ENCODE measurements at places on chromosomes 1 and 21.

- DNase-seq = no peak
These were observed 215.5 kb downstream of the KIF26B start for GRCh38 chr1:245370175-245370825.

DNA sequence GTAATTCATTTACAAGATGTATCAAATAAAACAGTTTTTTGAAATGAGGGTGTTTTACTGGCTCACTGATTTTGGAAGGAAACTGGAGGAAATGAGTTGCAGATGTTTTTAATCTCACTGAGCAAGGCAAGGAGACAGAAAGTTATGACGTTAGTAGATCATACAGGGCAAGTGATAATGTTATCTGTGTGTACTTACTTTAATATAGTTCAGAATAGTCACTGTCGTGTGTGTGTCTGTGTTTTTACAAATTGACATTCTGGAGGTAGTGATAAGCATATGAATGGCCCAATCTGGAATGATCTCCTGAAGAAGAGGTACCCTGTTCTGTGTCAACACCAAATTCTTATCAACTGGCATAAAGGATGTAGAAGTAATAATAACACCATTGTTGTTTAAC lies 1.9 kb upstream of the GBP4 start:
- no peak for DNase-seq

DNA sequence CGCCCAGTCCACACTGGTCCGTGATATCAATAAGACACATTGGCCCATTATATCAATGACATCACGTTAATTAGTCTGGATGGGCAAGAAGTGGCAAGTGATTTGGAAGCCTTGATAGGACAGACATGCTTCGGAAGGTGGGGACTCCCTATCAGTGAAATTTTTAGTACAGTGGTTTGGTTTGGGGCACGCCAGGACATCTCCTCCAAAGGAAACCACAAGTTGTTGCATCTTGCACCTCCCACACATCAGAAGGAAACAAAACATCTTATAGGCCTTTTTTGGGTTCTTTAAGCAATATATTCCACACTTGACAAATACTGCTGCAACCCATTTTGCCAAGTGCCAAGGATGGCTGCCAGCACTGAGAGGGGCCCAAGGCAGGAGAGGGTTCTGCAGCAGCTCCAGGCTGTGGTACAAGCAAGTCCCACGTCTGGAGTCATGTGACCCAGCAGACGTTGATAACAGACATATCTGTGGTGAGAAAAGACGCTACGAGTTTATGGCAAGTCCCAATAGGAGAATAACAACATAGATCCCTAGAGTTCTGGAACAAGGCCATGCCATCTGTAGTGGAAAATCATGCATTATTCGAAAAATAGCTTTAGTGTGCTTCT lies 95.3 kb upstream of the DISP3 start:
- DNase-seq = peak; percentile 49

DNA sequence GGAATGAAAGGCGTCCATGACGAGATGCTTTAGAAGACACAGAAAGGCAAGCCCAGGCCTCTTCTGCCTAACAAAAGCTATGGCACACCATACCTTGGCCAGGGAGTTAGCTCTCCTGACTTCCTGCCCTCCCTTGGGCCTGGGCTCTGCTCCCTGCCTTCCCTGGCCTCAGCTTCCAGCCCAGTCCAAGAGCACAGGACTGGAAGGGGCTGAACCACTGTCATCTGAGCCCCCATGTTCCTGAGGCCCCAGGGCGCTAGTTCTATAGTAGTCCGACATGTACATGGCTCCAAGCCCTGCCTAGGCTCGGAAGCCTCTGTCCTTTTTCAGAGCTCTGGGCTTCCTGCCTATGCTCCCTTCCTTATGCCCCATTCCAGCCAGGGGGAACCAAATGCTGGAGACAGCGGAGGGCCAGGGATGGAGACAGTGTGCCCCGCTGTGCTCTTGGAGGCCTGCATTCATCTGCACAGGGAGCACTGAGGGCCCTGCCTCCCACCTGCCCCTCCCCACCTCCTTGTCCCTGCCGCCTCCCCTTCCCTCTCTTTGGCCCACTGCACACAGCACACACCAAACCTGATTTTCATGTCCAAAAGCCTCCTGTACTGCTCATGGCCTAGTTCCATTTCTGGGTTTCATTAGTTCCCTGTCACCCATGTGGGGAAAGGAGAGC lies 240.1 kb downstream of the RHOU start:
- no peak for DNase-seq

DNA sequence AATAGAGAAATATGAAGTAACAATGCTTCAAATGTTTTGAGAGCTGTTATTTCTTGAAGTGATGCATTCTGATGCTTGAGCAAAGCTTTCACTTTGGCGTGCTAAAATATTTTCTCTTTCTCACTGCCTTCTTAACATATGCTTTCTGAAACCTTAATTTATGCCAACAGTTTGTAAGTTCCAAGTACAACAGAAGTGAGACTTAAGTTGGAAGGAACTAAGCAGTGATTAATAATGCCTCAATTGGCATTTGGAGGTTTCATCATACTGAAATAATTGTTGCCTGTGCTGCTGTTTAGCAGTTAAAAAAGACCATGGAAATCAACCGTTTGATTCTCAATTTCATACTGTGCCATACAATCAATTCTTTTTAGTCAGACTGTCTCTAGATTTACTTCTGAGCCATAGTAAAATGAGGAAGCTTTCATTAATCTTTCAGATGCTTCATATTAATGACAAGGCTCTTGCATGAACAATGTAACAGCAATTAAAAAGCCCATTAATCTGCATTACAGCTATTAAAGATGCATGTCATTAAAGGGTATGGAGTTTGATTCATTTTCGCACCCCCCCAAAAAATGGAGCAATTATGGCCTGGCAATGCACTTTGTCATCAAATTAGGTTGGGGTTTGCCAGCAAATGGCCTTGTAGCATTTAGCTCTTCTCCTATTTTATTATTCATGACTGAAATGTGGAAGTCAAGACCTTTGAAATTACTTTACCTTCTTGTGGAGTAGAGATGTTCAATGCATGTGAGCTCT lies 375.3 kb downstream of the USH2A start:
- peak; percentile 76 for DNase-seq

DNA sequence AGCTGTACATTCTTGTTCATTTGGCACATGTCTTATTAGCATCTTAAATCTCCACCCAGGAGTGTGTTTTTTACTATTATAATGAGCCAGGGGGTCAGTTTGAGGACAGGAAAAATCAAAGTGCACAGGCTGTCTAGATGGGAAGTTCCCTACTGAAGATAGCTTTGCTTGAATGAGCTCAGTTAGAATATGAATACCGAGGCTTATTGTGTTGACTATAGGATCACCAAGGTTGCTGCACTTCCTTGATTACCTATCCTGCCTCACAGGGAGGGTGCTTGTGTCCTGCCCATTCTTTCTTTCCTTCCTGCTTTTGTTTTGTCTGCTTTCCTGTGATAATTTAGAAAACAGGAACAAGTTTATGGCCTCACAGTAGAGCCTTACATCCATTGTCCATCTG lies 16.3 kb downstream of the PHGDH start:
- no peak for DNase-seq

DNA sequence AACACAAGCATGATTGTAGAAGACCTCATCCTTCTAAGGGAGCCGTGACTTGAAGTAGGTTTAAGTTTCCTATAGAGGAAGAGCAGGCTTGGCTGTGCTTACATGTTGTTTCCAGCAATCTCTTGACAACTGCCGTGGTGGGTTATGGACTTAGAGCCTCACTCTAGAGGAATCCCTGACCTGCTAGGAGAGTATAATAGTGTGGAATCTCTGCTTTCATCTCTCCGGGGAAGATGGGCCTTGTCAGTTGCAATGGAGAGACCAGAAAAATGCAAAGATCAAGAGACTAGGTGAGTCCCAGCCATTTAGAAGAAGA lies 137.6 kb downstream of the MIS18A start:
- no peak for DNase-seq

DNA sequence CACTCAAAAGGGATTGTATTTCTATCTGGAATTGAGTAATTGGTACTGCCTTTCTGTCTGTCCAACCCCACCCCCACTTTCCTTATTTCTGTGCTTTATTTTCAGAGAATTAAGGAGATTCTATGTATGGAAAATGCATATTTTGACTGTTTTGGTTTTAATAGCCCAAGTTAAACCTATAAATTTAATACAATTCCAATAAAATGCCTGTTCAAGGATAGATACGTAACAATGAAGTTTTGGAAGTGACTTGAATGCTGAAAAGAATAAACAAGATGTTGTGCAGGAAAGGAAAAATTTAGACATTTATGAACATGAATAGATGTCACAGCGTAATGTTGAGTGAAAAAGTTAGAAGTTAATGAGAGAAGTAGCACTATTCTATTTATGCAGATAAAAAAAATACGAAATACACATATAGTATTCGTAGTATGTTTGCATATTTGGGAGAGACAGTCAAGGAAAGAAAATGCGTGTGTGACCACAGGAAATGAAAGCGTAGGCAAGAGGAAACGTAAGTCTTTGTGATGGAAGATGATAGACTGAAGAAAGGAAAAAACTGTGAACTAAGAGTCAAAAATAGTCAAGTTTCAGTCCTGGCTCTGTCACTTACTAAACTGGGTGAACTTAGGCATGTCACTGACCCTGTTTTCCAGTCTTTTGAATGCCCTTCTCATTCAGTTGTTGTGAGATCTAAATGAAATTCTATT lies 62.1 kb downstream of the MEF2D start:
- no peak for DNase-seq

DNA sequence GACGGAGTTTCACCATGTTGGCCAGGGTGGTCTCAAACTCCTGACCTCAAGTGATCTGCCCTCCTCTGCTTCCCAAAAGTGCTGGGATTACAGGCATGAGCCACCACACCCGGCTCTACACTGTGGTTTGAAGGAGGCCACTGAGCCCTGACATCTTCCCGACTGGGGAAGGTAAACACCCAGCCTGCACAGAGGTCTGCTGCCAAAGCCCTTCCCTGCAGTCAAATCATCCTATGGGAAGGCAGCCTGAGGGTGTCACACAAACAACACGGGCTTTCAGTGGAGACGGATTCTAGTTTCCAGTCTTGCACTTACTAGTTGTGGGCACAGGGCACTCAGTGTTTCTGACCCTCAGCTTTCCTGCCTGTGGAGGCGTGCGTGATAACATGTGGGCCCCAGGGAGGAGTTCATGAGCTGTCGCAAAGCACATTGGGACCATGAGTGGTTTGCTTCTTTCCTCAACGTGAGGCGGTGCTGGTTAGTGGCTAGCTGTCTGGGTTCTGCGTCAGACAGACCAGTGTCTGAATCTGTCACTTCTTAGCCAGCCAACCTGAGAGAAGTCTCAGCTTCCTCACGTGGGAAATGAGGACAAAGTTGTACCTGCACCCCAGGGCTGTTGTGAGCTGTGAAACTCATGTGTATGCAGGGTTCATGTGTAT lies 21.5 kb upstream of the OPRD1 start:
- DNase-seq = no peak

DNA sequence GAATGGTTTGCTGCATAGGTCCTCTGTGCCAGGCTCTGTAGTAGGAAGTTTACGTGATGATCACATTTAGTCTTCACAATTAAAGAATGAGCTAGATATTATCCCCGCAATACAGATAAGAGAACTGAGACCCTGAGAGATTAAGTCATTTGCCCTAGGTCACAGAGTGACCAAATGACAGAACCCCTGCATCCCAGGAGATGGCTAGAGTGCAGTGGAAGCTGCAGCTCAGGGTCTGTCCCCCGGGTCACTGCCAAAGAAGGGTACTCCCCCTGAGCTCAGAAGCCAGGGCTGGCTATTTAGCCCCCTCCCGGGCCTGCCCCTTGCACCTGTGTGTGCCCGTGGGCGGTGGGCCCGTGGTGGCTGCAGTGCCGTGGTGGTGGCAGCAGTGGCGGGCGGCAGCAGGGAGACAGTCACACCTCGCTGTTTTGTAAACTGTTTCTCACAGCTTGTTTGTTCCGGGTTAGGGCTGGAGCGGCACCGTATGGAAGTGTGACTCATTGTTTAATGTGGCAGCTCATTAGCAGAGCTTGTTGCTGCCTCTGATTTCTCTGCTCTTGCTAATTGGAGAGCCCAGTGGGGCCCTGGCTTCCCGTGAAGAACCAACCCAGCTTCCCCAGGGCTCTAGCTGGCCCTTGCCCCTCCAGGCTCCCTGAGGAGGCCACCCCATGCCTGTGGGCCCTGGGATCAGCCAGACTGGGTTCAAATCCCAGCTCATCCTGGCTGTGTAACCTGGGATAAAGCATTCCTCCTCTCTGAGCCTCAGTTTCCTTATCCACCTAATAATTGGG lies 19.3 kb upstream of the FOXO6 start:
- DNase-seq = peak; percentile 86

DNA sequence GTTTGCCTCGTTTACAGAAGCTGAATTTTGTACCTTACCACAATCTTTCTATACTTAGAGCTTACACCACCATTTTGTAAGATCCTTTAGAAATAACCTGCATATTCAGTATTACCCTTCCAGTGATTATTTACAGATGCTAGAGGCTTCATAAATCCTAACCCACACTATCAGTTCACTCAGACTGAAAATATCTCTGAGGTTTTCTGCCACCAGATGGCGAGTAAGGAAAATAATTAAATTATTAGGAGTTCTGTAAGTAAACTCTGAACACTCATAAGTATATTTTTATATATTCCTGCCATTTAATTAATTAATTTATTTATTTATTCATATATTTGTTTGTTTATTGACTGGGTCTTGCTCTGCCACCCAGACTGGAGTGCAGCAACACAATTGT lies 1635.2 kb downstream of the PLA2G4A start:
- DNase-seq = no peak

GRCh38 chr1:12460911-12461621 lies 156.9 kb downstream of the DHRS3 start:
- no peak for DNase-seq

- DNase-seq = no peak
These were observed 5.8 kb downstream of the PRDM16 start for GRCh38 chr1:3074800-3075199.

DNA sequence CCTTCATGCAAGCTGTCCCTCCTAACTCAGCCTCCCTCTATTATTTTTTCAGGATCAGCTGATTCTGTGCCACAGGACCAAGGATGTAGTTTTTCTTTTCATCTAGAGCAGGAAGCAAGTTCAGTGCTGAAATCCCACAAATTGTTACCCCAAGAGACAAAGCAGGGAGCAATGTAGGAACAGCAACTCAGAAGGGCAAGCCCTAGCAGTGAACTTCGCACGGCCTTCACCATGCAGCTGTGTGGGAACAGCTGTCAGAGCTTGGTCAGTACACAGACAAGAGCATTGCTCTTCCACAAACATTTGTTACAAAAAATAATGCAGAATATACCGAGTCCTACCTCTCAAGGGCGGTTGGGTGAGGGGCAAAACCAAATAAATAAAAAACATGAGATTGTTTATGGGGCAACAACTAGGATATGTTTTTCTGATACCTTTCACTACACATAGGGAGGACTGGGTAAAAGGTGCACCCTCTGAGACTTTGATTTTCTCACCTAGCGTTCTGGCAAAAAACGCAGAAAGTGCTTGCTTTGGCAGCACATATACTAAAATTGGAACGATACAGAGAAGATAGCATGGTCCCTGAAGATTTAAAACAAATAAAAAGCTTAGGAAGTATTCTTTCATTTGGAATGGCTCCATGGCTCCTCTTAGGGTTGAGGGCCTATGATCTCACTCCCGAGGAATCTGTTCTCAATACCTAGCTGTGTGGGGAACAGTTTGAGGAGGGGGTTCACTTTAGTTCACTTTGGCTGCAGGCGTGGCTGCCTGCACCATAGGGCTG lies 37.1 kb upstream of the ANGPTL7 start:
- DNase-seq = no peak

All from NCI-H446 treated with DMSO at 0.1 percent for 48 hours (cell line).